ENCODE measurements at places on chromosomes 16 and 17.

DNA sequence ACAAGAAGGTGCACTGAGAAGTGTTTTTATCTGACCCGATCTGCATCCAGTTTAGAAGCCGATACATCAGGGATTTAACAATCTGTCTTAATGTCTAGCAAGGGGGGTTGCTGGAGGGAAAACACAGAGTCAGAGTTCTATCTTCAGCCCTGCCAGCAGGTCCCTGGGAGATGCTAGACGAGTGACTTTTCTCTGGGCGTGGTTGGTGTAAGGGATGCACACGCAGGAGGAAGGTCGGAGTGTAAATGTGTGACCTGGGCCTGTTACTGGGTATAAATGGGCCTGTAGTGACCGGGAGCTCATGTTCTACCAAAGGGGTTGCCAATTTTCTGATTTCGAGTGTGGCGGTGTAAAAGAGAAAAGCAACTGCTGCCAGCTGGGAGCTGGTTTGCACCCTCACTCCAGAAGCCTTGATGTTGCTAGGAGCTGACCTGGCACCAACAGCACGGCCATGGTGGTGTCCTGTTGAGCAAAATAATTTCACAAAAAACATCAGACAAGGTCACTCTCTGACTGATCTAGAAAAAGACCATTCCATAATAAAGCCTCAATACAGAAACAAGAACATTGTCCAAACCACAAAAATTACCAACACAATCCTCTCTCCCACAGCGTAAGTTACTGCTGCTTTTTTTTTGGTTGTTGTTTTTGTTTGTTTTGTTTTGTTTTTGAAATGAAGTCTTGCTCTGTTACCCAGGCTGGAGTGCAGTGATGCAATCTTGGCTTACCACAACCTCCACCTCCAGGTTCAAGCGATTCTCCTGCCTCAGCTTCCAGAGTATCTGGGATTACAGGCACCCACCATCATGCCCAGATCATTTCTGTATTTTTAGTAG lies 1.3 kb upstream of the KCTD13 start:
- DNase-seq = no peak

GRCh38 chr17:32512328-32512727 lies 25.5 kb downstream of the CDK5R1 start:
- DNase-seq = no peak

- no peak for DNase-seq
Observed at GRCh38 chr16:79533292-79533691, 67.2 kb downstream of the MAF start.

DNA sequence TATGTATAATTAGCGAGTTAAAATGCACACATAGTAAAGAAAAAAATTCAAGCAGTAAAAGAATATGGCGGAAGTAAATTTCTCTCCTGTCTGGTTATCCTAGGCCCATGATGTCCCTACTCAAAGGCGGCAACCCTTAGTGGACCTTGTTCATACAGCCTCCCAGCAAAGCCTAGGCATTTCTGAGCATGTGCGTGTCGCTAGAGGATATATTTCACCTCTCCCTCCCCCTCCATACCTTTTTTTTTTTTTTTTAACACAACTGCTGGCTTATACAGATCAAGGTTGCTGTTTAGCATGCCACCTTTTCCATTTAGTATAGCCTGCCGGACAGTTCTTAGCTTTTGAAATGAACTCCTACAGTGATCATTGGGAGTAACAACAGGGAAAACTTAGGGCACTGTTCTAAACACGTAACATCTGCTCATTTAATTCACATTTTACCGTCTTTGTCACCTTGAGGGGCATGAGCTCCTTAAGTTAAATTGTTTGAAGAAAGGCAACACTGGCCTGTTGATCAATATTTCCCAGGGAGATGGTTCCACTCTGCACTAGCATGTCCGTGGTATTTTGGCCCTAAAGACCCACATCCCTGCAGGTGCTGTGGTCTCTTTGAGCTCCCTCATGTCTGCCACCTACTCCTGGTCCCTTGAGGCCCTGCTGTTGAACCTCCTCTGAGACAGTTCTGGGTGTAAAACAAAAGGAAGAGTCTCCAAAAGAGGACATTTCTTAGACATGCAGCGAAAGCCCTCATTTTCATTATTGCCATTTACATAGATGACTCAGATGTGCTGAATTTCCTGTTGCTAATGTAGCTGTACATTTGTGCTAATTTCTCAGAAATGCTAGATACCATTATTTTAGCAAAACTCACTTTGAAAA lies 4.1 kb upstream of the TNFRSF13B start:
- DNase-seq = no peak

- DNase-seq = peak; percentile 38
Observed at GRCh38 chr17:58006560-58006923, 504 bp downstream of the SRSF1 start.
